Activated CD4-positive, alpha-beta T cell treated with anti-CD3 and anti-CD28 coated beads for 36 hours (primary cell): ENCODE measurements at places on chromosomes 2 and 18. TPM values are rescaled to one million over a fixed set of nuclear protein-coding genes. Genes with fewer than 3 reads are reported as not detected.
A peak's percentile ranks its signal among the peaks of the same experiment; 100 is the strongest.

SPOPL gene
- 10.8 TPM for total RNA-seq

SPEG gene
- 1.4 TPM for total RNA-seq

GRB14 gene
- not detected for total RNA-seq

DLGAP1 gene
- total RNA-seq, result not detected

NXPH2 gene
- total RNA-seq, result not detected

AQP12B gene
- not detected for total RNA-seq

CFAP53 gene
- 0.37 TPM for total RNA-seq

STARD6 gene
- total RNA-seq, result not detected

TUBB8B gene
- total RNA-seq, result not detected

RAB27B gene
- 0.35 TPM for total RNA-seq

MROH2A gene
- not detected for total RNA-seq

GCC2 gene
- 51.3 TPM for total RNA-seq

- DNase-seq, result no peak
- H3K27me3 ChIP-seq, result no peaks in the 10 kb centered on the region
- no peak overlapping the region for H3K4me3 ChIP-seq
- H3K36me3 ChIP-seq, result no peaks in the 10 kb centered on the region
- no peaks in the 10 kb centered on the region for H3K4me1 ChIP-seq
- H3K27ac ChIP-seq, result no peak overlapping the region
Measured at GRCh38 chr2:34997779-34998178, 1357.8 kb upstream of the CRIM1 start.

DNA sequence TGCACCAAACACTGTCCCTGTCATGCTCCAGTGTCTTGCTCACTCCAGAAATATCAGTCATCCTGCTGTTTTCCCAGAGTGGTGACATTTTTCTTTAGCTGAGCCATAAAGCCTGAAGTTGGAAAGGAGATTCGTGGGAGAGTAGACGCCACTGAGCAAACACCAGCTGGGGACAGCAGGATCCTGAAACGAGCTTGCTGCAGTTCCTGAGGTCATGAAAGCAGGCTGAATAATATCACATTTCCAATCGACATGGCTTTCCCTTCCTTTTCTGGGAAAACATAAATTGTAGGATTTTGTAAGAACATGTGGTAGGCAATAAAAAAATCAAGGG, 276.4 kb downstream of the CDCA7 start:
- H3K36me3 ChIP-seq, result no peaks in the 10 kb centered on the region
- H3K27me3 ChIP-seq, result peaks cover 16% of the 10 kb centered on the region
- no peak overlapping the region for H3K4me3 ChIP-seq
- no peak for DNase-seq
- no peaks in the 10 kb centered on the region for H3K4me1 ChIP-seq

DNA sequence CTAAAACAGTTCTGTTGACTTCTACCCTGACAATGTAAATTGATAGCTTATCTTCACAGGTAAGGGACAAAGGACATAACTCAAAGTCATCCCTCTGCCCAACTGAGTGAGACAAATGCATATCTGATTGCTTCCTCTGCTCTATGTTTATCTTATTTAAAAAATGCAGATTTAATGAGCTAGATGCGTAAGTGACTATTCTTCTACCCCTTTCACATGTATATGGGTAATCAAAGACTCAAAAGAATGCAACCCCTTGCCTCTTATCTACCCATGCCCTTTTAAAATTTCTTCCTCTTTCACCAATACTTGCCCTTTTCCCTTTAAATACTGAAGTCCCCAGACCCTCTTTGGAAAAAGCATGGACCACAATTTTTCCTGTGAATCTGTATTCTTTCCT, 253.4 kb downstream of the WDPCP start:
- peaks cover 9% of the 10 kb centered on the region for H3K36me3 ChIP-seq
- no peak for DNase-seq
- H3K4me3 ChIP-seq, result no peak overlapping the region
- H3K27me3 ChIP-seq, result no peaks in the 10 kb centered on the region
- H3K27ac ChIP-seq, result no peak overlapping the region
- H3K4me1 ChIP-seq, result no peaks in the 10 kb centered on the region

- H3K36me3 ChIP-seq, result no peaks in the 10 kb centered on the region
- H3K4me1 ChIP-seq, result no peaks in the 10 kb centered on the region
- peaks cover 16% of the 10 kb centered on the region for H3K27me3 ChIP-seq
- H3K27ac ChIP-seq, result no peak overlapping the region
Measured at GRCh38 chr18:25322806-25323205, 29.2 kb downstream of the ZNF521 start.

GRCh38 chr2:145038041-145038525, 518.2 kb upstream of the ZEB2 start:
- no peaks in the 10 kb centered on the region for H3K36me3 ChIP-seq
- DNase-seq, result no peak
- H3K4me1 ChIP-seq, result no peaks in the 10 kb centered on the region

GRCh38 chr2:128090575-128090944, 440 bp upstream of the UGGT1 start:
- H3K27ac ChIP-seq, result peak overlapping the region; percentile 93
- H3K27me3 ChIP-seq, result no peaks in the 10 kb centered on the region
- peak overlapping the region; percentile 90 for H3K4me3 ChIP-seq
- peaks cover 39% of the 10 kb centered on the region for H3K4me1 ChIP-seq

DNA sequence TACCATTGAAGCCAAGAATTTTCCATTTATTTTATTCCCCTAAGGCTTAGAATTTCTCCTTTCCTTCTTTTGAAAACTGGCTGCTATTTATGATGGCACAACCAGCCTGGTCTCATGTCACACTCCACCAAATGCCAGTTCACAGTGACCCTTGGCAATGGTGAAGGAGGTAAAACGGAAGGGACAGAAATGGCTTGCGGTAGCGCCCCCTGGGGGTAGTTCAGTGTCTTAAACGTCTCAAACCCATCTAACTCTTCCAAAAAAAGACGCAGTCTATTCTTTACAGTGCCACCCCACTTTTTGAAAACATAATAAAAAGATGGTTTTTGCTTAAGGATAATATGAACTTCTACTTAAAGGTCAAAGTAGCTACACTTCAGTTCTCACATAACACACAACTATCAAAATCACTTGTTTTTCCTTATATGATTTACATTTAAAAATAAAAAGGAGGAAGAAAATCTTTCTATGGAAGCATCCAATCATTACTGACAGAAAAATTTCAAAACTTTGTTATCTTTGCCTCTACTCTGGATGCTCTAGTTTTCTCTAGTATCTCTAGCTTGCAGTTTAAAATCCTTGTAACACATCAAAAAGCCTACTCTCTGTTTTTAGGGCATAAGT, 28.0 kb downstream of the PNO1 start:
- DNase-seq, result peak; percentile 81
- no peaks in the 10 kb centered on the region for H3K27me3 ChIP-seq
- peaks cover 29% of the 10 kb centered on the region for H3K36me3 ChIP-seq
- H3K4me3 ChIP-seq, result no peak overlapping the region

GRCh38 chr2:179909845-179910734, 48.7 kb upstream of the ZNF385B start:
- H3K27ac ChIP-seq, result no peak overlapping the region
- no peak for DNase-seq
- no peaks in the 10 kb centered on the region for H3K4me1 ChIP-seq
- no peaks in the 10 kb centered on the region for H3K36me3 ChIP-seq
- H3K27me3 ChIP-seq, result peaks cover 12% of the 10 kb centered on the region

DNA sequence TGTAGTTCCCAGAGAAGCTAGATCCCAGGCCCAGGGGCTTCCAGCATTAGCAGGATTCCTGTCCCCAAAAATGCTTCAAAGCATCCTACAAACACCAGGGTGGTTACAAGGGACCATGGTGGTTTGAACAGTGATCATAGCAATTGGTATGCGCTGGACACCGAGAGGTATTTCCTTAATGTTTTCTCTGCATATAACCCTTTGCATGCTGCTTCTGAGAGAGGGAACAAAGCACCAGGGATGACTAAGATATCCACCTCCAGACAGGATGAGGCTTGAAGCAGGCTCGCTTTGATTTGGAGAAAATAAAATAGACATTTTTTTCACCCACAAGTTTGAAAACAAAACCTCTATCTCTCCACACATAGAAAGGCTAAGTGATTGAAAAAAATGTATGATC, 50.5 kb upstream of the TSPYL6 start:
- no peak for DNase-seq
- H3K27ac ChIP-seq, result no peak overlapping the region
- no peaks in the 10 kb centered on the region for H3K27me3 ChIP-seq
- H3K36me3 ChIP-seq, result no peaks in the 10 kb centered on the region
- H3K4me1 ChIP-seq, result no peaks in the 10 kb centered on the region

DNA sequence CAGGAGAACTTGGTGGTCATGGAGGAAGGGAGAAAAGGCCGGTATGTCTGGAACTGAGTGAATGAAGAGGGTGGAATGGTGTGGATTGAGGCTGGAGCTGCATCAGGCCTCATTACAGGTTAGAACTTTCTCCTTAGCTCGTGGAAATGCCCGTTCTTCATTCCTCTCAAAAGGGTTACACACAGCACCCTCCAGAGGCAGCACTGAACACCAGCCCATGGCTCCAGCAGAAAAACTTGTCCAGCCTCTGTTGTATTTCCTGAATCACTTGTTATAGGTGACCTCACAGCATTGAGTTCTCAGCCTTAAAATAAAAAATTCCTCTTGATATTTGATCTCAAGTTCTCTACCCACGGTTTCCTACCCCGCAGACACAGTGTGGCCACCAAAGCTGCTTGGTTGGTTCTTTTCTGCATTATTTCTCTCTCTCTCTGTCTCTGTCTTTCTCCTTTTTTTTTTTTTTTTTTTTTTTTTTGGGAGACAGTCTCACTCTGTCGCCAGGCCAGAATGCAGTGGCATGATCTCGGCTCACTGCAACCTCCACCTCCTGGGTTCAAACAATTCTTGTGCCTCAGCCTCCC, 89.6 kb downstream of the ITGB1BP1 start:
- H3K4me1 ChIP-seq, result peaks cover 19% of the 10 kb centered on the region
- no peak overlapping the region for H3K27ac ChIP-seq

- H3K4me1 ChIP-seq, result no peaks in the 10 kb centered on the region
- H3K27ac ChIP-seq, result no peak overlapping the region
- peaks cover 1% of the 10 kb centered on the region for H3K27me3 ChIP-seq
Measured at GRCh38 chr2:129702416-129703176, 276.9 kb upstream of the RAB6C start.

- H3K27me3 ChIP-seq, result no peaks in the 10 kb centered on the region
- no peak for DNase-seq
- H3K4me3 ChIP-seq, result no peak overlapping the region
- no peaks in the 10 kb centered on the region for H3K36me3 ChIP-seq
- no peaks in the 10 kb centered on the region for H3K4me1 ChIP-seq
Measured at GRCh38 chr2:120791243-120791961, 55.7 kb downstream of the GLI2 start.

- no peaks in the 10 kb centered on the region for H3K4me1 ChIP-seq
- peaks cover 6% of the 10 kb centered on the region for H3K27me3 ChIP-seq
- peak; percentile 48 for DNase-seq
Measured at GRCh38 chr2:219560037-219560892, 11.1 kb downstream of the OBSL1 start.

DNA sequence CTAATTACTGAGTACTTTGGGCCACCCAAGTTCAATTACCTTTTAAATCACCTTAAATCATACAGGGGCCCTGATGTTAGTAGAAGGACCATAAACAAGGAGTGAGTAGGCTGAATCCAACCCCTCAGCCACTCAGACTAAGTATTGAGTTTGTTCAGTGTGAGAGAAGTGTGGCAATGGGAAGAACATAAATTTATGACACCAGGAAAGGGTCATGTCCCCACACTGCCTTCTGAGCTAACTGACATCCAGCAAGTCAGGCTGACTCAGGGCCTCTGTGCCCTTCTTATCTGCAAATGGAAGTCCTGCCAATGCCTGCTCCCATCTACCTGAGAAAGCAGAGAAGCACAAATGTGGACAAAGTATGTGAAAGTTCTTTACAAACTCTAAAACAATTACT, 12.9 kb downstream of the PLEKHM3 start:
- peaks cover 3% of the 10 kb centered on the region for H3K36me3 ChIP-seq
- no peak for DNase-seq
- no peak overlapping the region for H3K27ac ChIP-seq
- no peaks in the 10 kb centered on the region for H3K27me3 ChIP-seq
- H3K4me1 ChIP-seq, result peaks cover 31% of the 10 kb centered on the region

- no peaks in the 10 kb centered on the region for H3K36me3 ChIP-seq
- no peak overlapping the region for H3K27ac ChIP-seq
Measured at GRCh38 chr2:127092901-127093516, 13.9 kb downstream of the BIN1 start.

GRCh38 chr2:14492920-14493503, 139.5 kb upstream of the LRATD1 start:
- no peak for DNase-seq
- no peaks in the 10 kb centered on the region for H3K36me3 ChIP-seq
- H3K4me3 ChIP-seq, result no peak overlapping the region
- H3K27ac ChIP-seq, result no peak overlapping the region
- H3K27me3 ChIP-seq, result no peaks in the 10 kb centered on the region

DNA sequence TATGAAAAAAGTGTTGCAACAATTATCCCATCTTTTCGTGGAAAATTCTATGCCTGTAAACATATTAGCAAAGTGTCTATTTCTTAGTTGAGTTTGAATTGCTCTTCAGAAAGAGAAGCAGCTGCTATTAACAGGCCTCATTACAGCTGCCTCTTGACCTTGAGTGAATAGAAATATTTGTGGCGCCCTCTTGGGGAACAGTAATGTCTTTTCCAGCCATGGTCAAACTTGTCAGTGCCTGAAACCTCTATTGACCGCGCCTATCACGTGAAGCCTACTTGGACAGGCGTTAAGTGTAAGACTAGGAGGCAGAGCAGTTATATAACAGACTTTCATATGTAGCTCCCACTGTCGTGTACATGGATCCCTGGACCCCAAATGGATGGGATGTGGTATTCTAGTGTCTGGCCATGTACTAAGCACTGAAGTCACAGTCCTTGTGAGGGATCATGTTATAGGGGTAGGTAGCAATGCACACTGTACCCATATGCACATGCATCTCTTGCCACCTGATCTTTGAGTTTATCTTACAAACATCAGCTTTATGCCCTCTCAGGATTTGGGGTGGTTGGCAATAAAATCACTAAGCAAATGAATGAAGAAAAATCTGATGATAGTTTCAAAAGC, 245.0 kb downstream of the PTGR3 start:
- no peaks in the 10 kb centered on the region for H3K27me3 ChIP-seq
- H3K36me3 ChIP-seq, result peaks cover 11% of the 10 kb centered on the region
- DNase-seq, result no peak
- no peak overlapping the region for H3K4me3 ChIP-seq

GRCh38 chr2:160278101-160278878, 78.2 kb upstream of the ITGB6 start:
- peaks cover 30% of the 10 kb centered on the region for H3K4me1 ChIP-seq
- no peak overlapping the region for H3K4me3 ChIP-seq
- peak overlapping the region; percentile 51 for H3K27ac ChIP-seq
- peaks cover 47% of the 10 kb centered on the region for H3K36me3 ChIP-seq
- no peaks in the 10 kb centered on the region for H3K27me3 ChIP-seq

GRCh38 chr18:37464257-37464656, 101.3 kb downstream of the CELF4 start:
- no peaks in the 10 kb centered on the region for H3K4me1 ChIP-seq
- H3K36me3 ChIP-seq, result no peaks in the 10 kb centered on the region
- no peak for DNase-seq
